Gastrocnemius medialis (tissue), 4 donors: ENCODE measurements at places on chromosomes 6 and 20. TPM values are rescaled to one million over a fixed set of nuclear protein-coding genes. Genes with fewer than 3 reads are reported as not detected.
A peak's percentile ranks its signal among the peaks of the same experiment; 100 is the strongest.

- H3K27me3 ChIP-seq = no peaks in the 10 kb centered on the region
- peaks cover 10% of the 10 kb centered on the region for H3K4me1 ChIP-seq
- no peak for DNase-seq
- H3K36me3 ChIP-seq = no peaks in the 10 kb centered on the region
Observed at GRCh38 chr6:6859105-6859504, 248.7 kb upstream of the RREB1 start.

MCHR2 gene
- total RNA-seq = not detected

FAM229B gene
- total RNA-seq = 0.58 TPM

- H3K27me3 ChIP-seq = no peaks in the 10 kb centered on the region
- H3K4me3 ChIP-seq = no peak overlapping the region
- H3K36me3 ChIP-seq = no peaks in the 10 kb centered on the region
- H3K4me1 ChIP-seq = peaks cover 19% of the 10 kb centered on the region
- no peak overlapping the region for H3K27ac ChIP-seq
Observed at GRCh38 chr6:33377171-33377570, 14.5 kb upstream of the KIFC1 start.

DNA sequence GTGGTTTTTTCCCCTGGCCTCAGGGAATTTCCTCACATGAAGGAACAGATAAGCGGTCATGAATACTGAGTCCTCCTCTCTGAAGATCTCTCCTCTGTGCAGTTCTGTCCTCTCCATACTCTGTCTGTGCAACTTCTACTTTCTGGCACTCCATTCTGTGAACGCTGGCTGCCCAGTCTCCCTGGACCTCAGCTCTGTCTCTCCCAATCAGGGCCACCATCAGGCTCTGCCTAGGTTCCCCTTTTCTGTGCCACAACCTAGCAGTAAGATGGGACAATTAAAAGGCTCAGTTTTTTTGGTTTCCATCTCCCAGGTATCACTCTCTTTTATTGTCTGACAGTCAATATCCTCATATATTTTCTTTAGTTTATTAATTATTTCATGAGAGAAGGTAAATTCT lies 4.8 kb upstream of the ADGB start:
- H3K27me3 ChIP-seq = no peaks in the 10 kb centered on the region
- no peak overlapping the region for H3K27ac ChIP-seq
- no peak for DNase-seq
- no peak overlapping the region for H3K4me3 ChIP-seq
- no peaks in the 10 kb centered on the region for H3K36me3 ChIP-seq

GRCh38 chr20:371755-372542 lies 8.6 kb upstream of the TRIB3 start:
- no peaks in the 10 kb centered on the region for H3K36me3 ChIP-seq
- peak overlapping the region; percentile 69 for H3K27ac ChIP-seq
- peak; percentile 48 for DNase-seq

- no peak overlapping the region for H3K4me3 ChIP-seq
- no peaks in the 10 kb centered on the region for H3K36me3 ChIP-seq
- H3K4me1 ChIP-seq = no peaks in the 10 kb centered on the region
Observed at GRCh38 chr6:119027465-119027864, 51.0 kb downstream of the FAM184A start.

ADGRF4 gene
- total RNA-seq = not detected

GRCh38 chr20:20513720-20514119 lies 145.8 kb downstream of the INSM1 start:
- H3K4me1 ChIP-seq = peaks cover 6% of the 10 kb centered on the region
- H3K36me3 ChIP-seq = peaks cover 60% of the 10 kb centered on the region
- DNase-seq = peak; percentile 18
- no peaks in the 10 kb centered on the region for H3K27me3 ChIP-seq
- H3K4me3 ChIP-seq = no peak overlapping the region

DNA sequence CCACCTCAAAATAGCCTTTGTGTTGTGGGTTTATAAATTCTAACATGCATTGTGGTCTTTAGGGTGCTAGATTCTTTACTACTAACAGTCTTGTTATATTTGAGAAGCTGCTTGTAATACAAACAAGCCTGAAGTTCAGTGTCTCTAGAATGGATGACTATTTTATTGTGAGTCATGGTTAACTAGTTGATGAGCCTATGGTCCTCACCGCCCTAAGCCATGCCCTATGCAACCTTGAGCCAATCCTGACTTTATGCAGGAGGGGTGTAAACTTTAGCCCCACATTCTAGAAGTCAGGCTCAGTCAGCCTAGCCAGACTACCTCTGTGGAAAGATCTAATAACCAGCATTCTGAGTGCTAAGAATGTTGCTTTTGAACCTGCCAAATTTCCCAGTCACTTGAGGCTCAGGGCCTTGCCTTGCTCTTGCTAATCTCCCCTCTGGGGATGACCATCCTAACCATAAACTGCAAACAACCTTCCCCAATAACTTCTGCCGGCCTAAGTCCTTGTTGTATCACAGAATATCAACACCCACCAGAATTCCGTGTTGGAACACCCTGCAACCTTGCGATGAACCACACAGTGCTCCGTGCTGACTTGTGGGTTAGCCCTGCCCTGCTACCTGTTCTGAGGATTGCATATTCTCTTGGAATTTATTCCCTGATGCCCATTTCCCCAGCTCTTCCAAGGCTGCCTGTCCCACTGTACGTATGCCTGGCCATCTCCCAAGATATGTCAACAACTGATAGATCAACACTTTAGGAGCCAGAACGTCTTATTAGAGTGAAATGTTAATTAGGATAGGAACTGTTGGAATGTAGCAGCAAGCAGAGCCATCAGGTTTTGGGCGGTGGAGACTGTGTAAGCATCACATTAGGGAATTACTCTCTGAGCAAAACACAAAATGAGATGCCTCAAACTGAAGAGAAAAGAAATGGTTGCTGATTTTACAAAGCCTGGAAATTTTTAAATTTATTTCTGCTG lies 71.7 kb upstream of the CEP85L start:
- no peaks in the 10 kb centered on the region for H3K36me3 ChIP-seq
- H3K27me3 ChIP-seq = no peaks in the 10 kb centered on the region
- peaks cover 7% of the 10 kb centered on the region for H3K4me1 ChIP-seq
- H3K27ac ChIP-seq = no peak overlapping the region
- no peak overlapping the region for H3K4me3 ChIP-seq

GRCh38 chr6:75608956-75609533 lies 7.4 kb downstream of the SENP6 start:
- no peak for DNase-seq
- no peak overlapping the region for H3K4me3 ChIP-seq

PAK5 gene
- not detected for total RNA-seq
